IMR-90 (cell line): ENCODE measurements at places on chromosomes 7 and 10. TPM values are rescaled to one million over a fixed set of nuclear protein-coding genes. Genes with fewer than 3 reads are reported as not detected.
A peak's percentile ranks its signal among the peaks of the same experiment; 100 is the strongest.

Gene CDC14C
- under 0.01 TPM in 2 replicates for total RNA-seq

Gene EZH2
- total RNA-seq: 13.1 and 16.4 TPM in 2 replicates

Gene CCT6A
- total RNA-seq: 265 and 311 TPM in 2 replicates

Gene AKR1C4
- total RNA-seq: not detected in 2 replicates

DNA sequence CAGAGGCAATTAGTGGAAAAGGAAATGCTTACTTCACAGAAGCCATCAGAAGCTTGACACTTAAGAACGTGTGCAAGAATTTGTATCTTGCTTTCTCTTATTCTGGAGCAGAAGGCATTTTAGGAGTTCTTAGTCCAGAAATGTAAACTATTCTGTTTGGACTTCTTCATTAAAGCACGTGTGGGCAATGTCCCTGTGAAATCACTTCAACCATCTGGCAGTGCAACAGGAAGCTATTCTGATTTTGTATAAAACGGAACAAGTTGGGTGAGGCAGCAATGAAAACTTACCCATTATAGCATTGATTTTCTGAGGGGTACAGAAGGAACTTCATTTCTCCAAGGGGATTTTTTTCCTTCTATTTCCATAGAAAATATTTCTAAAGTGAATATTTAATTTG lies 21.3 kb upstream of the ARHGAP21 start:
- DNase-seq: peak; percentile 16

DNA sequence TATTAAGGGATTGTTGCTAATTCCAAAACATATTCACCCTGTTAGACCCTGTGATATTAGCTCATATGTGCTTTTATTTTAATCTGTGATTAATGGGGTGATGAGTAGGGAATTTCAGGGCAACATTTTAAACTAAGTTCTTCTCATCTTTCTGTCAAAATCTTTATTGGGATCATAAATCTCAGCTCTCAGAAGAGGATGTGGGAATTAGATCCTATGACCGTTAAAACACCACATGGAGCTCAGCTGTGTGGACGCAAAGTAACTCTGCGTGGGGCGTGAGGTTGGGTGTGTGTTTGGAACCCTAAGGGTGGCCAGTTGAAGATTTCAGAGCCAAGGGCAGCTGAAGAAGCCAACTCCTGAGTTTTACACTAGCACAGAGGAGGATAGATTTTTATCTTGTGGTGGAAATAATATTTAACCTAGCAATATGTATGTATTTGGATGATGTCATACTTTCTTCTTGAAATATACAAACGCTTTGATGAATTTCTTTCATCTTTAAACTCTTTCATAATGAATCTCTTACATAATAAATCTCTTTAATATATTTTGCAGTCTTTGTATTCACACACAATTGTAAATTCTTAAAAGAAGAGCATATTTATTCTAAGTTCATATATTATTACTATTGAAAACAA lies 64.4 kb downstream of the EPDR1 start:
- no peak for DNase-seq

Gene ZNF804B
- total RNA-seq: not detected in 2 replicates

DNA sequence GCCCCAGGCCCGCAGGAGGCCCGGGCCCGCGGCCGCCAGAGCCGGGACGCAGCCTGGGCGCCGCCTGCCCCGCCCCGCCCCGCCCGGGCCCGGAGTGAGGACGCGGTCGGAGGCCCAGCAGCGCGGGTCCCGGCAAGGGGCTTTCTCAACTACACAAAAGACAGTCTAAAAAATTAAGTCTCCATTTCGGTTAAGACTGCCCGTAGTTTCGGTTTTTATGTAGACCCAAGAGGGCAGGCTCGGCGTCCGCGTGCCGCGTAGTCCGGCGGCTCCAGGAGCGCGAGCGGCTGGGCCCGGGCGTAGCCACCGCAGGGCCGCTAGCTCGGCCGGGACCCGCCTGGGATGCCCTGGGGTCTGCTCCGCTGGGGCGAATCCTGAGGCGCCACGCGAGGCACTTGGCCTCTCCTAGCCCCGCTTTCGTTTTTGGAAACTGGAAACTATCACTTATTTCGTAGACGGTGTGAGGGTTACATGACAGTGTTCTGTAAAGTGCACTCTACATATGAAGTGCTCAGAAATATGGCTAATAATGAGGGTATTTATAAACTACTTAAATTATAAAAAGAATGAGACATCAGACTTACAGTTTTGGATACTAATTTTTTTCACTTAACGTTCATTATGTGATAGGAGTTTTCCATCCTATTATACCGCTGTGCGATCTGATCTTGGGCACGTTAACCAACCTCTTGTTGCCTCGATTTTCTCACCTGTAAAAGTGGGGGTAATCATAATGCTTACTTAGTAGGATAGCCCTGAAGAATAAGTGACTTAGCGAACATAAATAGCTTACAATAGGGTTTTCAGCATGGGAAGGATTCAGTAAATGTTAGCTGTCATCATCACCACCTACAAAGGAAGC lies 573 bp downstream of the BLVRA start:
- DNase-seq: peak; percentile 31

Gene HOXA4
- 0.36 and 1.1 TPM in 2 replicates for total RNA-seq

DNA sequence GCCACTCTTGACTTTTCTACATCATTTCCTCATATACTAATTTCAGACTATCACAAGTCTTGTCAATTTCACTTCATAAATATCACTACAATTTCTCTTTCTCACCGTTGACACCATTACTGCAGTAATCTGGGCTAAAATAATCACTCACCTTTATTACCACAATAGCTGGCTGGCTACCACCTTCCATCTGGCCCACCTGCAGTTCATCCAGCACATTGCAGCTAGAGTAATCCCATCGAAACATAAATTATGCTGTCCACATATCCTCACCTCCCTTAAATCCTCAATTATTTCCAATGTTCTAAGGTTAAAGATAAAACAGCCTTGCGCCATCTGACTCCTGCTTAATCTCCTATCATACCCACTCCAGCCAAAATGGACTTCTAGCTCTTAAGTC lies 16.0 kb downstream of the DGKB start:
- no peak for DNase-seq

Gene GPR26
- not detected in 2 replicates for total RNA-seq

DNA sequence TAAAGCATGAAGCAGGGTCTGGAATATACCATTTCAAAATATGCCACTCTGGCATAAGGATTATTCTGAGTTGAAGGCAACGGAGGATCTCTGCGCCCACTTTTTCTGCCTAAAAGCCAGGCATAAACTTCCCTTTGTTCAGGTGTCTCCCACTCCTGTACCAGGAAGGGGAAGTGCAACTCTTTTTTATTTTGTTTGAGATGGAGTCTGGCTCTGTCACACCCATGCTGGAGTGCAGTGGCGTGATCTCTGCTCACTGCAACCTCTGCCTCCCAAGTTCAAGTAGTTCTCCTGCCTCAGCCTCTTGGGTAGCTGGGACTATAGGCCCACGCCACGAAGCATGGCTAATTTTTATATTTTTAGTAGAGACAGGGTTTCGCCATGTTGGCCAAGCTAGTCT lies 18.2 kb downstream of the SVIL start:
- no peak for DNase-seq

Gene SHH
- total RNA-seq: under 0.01 TPM in 1 of 2 replicates, not detected in the other

Gene CYP3A5
- total RNA-seq: not detected in 2 replicates

GRCh38 chr10:23015021-23015707 lies 80.2 kb upstream of the MSRB2 start:
- DNase-seq: no peak

DNA sequence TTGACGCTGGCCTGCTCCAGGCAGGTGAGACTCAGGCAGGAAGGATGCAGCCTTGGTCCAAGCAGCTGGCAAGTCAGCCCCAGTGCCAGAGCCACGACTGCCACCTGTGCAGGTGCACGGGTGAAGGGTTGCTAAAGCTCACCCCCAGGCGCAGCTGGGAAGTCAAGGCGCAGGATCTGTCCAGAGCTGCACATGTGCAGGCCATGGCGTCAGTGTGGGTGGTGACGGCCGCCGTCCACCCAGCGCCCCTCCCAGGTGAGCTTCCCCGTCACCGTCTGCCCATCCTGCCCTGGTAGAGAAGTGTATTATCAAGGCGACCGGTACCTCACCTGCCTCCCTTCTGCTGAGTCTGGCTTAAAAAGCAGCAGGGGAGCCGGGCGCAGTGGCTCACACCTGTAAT lies 110.1 kb downstream of the MAD1L1 start:
- DNase-seq: no peak

Gene UNC5B
- 1.4 and 1.6 TPM in 2 replicates for total RNA-seq

GRCh38 chr10:119670717-119671116 lies 19.5 kb downstream of the BAG3 start:
- DNase-seq: peak; percentile 65

- DNase-seq: no peak
These were observed 564.2 kb downstream of the TCERG1L start for GRCh38 chr10:130747356-130747755.

- no peak for DNase-seq
These were observed 150.9 kb downstream of the ANK3 start for GRCh38 chr10:60238759-60239100.

- DNase-seq: no peak
These were observed 57.1 kb downstream of the KIF5B start for GRCh38 chr10:31999070-31999660.

- peak; percentile 87 for DNase-seq
These were observed 107.4 kb upstream of the GLCCI1 start for GRCh38 chr7:7861211-7861633.

DNA sequence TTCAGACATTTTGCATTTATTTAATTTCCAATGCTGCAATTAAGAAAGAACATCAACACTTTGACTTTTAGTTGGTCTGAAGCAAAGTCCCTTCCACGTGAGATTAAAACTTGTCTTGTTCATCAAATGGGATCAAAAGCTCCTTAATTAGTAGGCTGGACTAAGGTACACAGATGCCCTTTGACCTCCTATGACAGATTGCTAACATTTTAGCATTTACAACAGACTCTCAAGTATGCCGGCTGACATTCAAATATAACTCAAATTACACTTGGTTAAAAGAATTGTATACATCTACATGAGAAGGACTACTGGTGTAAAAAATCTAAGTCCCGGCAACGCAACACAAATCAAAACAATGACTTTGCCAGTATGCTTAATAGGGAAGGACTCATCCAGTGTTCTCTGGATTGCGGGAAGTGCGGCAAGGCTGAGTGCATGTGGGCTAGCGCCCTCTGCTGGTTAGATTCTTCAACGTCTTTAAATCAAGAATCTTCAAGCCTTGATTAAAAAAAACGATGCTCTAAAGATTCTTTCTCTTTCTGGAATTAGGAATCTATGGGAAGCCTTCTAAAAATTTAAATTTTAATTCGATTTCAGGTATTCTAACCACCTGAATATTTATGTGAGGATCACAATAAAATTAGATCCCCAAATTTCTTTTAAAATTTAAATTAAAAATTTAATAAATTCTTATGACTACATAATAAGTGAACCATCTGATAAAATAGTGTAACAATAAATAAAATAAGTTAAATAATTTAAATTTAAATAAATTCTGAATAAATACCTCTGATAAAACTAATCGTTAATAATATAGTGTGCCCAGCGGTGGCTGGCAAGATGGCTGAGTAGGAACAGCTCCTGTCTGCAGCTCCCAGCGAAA lies 444.7 kb downstream of the DGKB start:
- peak; percentile 82 for DNase-seq

Gene CLEC2L
- total RNA-seq: not detected in 2 replicates

GRCh38 chr7:78125884-78126283 lies 327.3 kb downstream of the PHTF2 start:
- DNase-seq: peak; percentile 93

- no peak for DNase-seq
These were observed 159.3 kb downstream of the LYZL1 start for GRCh38 chr10:29448125-29448524.

Gene VSIR
- 5.0 and 5.3 TPM in 2 replicates for total RNA-seq

GRCh38 chr7:98808751-98809460 lies 60.9 kb downstream of the TMEM130 start:
- DNase-seq: no peak

GRCh38 chr10:71209731-71210541 lies 2.4 kb upstream of the UNC5B start:
- DNase-seq: no peak

DNA sequence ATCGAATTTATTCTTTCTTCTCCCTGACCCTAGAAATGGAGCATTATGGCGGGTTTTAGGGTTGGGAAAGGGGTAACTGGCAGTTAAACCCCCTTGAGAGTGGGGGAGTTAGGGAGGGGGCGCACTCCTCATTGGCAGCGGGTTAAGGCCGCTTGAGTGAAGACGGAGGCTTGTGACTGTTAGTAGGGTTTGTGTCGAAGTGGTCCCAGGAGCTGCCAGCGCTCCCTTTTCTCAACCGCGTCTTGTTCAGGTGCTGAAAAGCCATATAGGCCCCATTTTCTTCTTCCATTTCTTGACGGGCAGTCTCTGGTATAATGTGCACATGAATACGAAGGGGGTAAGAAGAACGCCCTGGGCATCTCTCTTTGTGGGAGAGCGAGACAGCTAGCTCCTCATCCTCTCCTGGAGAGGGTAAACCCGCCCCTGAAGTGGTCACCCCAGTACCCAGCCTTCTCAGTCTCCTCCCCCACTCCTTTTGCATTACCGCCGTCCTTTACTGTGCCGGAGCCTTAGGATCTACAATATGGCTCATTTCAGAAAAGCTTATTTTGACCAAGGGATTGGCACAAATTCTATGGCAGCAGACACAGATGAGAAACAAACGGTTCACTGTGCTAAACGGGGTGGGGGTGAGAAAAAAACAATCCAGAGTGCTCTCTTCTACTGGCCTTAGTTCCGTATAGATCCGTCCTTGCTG lies 836 bp downstream of the KMT2E start:
- peak; percentile 34 for DNase-seq

DNA sequence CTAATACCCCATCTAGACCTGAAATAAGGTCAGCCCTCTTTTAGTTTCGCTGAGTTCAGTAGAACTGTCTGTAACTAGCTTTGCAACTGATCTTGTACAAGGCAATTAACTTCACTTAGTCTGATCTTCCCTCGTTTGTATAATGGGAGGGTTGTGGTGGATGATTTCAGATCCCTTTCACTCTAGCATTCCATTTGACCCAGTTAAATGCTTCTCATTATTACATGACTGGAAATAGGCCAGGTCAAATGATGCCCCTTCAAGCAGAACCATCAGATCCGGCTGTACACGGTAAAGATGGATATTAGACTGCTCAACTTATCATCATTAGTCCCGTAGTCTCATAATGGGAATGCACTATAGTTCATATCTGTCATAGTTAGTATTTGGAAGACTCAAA lies 1009.0 kb downstream of the LRMDA start:
- no peak for DNase-seq

Gene APBB1IP
- not detected in 2 replicates for total RNA-seq

DNA sequence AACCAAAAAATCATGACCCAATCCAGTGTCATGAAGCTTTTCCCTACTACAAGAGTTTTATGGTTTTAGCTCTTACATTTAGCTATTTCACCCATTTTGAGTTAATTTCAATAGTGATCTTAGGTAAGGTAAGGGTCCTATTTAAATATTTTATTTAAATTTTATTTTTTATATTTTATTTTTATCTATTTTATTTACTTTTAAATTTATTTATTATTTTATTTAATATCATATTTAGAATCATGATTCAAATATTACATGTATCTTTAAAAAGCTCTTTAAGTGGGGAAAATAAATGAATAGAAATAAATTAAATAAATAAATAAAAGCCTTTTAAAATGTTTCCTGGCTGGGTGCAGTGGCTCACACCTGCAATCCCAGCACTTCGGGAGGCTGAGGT lies 276.0 kb downstream of the SKIDA1 start:
- no peak for DNase-seq
